Tongue (tissue), 3 donors: ENCODE measurements at places on chromosomes 11 and 22. TPM values are rescaled to one million over a fixed set of nuclear protein-coding genes. Genes with fewer than 3 reads are reported as not detected.

Gene DDIAS
- 3.7 TPM for total RNA-seq

Gene VPREB1
- not detected for total RNA-seq

Gene TRIM49
- total RNA-seq = not detected

Gene DCDC1
- 0.62 TPM for total RNA-seq

GRCh38 chr11:128093689-128094088 is 493.7 kb downstream of the ETS1 start:
- DNase-seq = no peak

- DNase-seq = peak; percentile 83
These were observed 17.5 kb downstream of the CDC45 start for GRCh38 chr22:19497245-19497644.

DNA sequence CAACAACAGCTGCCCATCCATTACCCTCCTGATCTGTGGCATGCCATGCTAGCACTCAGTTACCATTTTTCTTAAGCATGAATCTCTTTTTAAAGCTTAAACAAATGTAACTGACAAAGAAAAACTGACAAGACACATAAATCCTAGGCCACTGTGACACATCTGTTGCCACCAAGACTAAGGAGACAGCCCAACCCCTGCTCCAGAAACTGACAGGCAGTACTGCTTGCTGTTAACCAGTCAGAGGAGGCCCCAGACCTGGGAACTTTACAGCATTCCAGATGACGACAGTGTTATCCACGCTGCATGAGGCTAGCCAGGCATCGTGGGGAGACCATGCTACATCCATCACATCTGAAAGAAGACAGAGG is 33.8 kb downstream of the HIRA start:
- DNase-seq = no peak

DNA sequence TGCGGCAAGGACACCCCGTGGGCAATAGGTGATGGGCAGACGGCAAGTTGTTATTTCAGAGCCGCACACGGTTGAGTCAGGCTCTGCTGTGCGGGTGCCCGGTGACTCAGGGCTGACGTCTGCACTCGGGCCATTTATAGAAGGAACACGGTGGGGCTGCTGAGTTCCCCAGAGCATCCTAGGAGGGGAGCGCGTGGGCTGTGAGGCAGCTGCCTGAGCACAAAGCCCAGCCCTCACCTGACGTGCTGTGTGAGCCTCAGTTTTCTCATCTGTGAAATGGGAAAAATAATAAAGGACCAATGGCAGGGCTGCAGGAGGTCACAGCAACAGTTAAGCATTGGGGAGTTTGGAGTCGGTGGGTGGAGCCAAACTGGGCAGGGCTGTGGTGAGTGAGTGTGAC is 11.3 kb upstream of the RHOD start:
- no peak for DNase-seq

GRCh38 chr11:114478001-114478410 is 38.7 kb downstream of the REXO2 start:
- no peak for DNase-seq

Gene SDHAF2
- 23.7 TPM for total RNA-seq

Gene BARX2
- total RNA-seq = 14.3 TPM

DNA sequence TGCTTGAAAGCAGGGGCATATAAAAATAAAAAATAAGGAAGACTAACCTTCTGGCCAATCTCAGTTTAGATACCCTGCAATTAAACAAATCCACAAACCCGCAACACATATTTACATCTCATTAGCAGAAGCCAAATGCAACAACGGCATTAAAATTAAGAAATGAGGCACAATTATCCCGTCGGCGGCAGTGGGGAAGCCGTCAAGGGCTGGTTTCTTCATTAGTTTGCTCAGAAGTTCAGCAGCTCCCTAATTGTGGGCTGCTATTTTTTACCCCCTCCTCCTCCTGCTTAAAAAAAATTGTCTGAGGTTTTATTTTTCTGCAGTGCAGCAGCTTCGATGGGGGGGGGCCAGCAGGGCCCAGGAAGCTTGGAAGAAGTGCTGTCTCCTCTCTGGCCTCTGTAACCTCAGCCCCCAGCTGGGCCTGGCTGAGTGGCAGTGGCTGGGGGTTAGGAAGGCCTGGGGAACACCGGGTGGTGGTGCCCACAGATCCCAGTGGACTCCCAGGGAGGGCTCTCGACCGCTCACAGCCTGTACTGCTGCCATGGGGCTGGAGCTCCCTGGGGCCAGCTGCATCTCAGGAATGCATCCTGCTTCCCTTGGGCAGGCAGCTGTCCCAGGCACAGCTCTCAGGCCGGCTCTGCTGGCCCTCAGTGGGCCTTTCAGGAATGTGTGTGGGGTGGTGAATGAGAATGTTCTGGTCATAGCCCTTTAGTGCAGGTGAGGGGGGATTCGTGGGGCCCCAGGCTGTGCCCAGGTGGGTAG is 148.7 kb upstream of the B3GAT1 start:
- no peak for DNase-seq

Gene CASP5
- total RNA-seq = not detected

DNA sequence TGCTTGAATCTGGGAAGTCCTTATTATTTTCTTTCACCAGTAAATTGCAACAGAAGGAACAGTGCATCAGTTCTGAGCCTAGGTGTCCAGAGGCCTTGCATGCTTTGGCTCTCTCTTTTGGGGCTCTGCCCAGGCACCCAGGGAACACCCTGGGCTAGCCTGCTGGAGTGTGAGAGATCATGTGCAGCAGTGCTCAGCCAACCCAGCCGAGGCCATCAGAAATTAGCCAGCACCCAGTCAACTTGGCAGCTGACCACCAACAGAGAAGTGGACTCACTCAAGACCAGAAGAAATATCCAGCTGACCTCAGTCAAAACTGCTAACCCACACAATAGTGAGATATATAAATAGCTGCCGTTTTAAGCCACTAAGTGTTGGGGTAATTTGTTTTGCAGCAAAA is 11.2 kb upstream of the P4HA3 start:
- DNase-seq = no peak

Gene NRIP3
- 0.62 TPM for total RNA-seq

GRCh38 chr22:24141586-24141985 is 39.7 kb upstream of the SUSD2 start:
- no peak for DNase-seq

Gene TENM4
- total RNA-seq = 63.7 TPM

GRCh38 chr22:46545086-46545792 is 7.8 kb upstream of the CELSR1 start:
- no peak for DNase-seq

DNA sequence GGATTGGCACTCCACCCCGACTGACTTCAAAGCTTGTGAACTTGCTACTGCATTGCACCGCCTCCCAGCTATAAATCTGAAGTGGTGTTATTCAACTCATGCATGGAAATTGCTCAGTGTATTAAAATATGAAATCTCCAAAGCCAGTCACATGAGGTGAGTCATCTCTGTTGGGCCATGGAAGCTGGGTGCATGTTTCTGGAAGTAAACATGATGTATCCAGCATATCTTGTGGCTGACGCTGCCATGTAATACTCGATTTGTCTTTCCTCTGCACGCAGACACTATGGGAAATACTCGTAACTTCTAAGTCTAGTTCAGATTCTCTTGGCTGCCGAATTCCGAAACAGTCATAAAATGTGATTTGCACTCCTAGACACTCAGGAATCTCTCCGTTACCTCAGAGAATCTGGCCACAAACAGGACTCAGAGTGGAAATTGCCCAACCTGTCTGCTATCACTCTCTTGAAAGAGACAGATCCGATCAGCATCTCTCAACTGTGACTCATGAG is 154.9 kb upstream of the MPPED2 start:
- no peak for DNase-seq

Gene MIEF1
- 16.0 TPM for total RNA-seq

Gene MLC1
- 0.21 TPM for total RNA-seq

- no peak for DNase-seq
These were observed 64.4 kb downstream of the NAV2 start for GRCh38 chr11:19777039-19777376.

DNA sequence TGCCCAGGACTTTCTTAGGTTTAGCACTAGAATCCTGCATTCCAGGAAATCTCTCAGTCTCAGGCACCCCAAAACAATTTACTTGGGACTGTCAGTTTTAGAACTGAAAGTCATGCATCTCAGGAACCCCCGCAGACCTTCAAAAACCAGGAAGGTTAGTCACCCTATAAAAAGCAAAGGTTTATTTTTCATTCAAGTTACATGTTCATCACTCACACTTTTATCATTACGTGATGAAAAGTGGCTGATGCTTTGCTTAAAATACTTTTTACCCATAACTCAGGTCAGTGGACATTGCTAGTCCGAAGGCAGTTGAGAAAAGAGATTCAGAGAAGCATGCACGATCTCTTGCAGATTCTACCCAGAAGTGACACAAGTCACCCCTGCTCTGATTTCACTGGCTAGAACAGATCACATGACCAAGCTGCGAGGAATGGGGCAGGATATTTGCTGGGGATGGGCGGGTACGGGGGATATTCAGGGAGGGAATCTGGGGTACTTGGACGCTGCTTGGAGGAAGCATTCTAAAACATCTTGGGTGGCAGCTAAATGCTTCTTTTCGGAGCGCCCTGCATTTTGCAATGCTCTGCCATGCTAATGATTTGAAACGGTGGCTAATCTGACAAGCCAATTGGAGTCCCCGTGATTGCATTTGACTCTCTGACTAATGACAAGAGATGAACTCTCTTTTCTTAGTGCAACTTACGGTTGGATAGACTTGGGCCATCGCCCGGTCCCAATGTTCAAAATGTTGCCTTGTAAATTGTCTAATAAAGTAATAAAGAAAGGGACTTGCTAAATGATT is 110.2 kb downstream of the MIAT start:
- no peak for DNase-seq

Gene PACSIN3
- total RNA-seq = 263 TPM

- no peak for DNase-seq
These were observed 160.5 kb downstream of the NCAM1 start for GRCh38 chr11:113121746-113122145.

Gene SPI1
- total RNA-seq = 5.0 TPM

Gene BAIAP2L2
- total RNA-seq = not detected

GRCh38 chr11:47995360-47995769 is 15.0 kb downstream of the PTPRJ start:
- DNase-seq = no peak

Gene PRRG4
- total RNA-seq = 5.8 TPM

DNA sequence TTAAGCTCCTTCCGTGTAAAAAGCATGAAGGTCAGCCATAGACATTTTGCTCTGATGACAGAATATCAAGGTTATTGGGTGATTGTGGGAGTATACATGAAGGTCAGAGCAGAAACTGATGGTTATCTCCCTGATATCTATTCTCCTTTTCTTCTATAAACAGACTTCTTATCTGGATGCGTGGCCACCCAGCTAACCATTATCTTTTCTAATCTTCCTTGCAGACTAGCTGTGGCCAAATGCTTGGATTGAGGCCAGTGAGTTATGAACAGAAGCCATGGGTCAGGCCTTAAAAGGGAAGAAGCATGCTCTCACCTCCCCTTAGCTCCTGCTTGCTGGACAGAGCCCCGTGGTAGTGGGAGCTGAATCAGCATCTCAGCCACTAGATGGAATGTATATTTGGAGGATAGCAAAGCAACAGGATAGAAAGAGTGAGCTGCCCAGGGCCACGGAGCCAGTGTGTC is 31.3 kb upstream of the LRRC55 start:
- DNase-seq = peak; percentile 26

DNA sequence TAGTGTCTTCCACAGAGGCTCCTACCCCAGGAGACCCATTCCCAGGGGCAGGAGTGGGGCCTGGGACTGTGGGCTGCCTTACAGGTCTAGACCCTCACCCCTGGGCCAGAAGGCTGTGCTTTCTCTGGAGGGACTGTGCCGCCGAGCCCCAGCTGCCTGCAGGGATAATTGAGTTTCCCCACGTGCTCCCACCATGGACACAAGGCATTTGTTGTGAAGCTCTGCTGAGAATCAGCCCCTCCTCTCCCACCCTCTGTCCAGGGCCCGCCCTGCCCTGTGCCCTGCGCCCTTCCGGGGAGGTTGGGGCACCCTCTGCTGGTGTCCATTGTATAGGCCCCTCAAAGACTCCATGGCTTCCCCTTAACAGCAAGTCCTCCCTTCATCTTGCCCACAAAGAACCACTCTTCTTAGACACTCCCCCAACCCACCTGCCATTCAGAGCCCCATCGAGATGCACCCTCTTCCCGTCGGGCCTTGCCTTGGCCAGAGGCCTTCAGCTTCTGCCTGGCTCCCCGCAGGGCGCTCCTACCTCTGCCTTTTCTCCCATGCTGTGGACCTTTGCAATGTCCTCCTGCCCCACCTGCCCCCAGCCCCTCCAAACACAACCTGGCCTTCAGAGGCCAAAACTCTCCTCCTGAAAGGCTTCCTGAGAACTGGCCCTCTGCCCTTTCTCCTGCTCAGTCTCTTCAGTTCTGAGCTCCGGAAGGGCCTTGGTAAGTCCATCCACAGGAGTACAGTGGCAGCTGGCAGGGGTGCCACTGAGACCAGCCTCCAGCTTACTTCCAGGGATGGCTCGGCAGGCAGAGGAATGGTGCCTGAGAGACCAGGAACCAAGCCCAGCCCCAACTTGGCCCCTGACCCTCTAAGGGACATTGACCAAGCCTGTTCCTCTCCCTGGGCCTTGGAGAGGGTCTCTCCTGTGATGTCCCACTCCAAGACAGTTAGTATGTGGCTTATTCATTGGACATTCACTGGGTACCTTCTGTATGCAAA is 22.4 kb downstream of the DUSP8 start:
- DNase-seq = peak; percentile 25

GRCh38 chr11:765025-765801 is 12.1 kb downstream of the GATD1 start:
- DNase-seq = peak; percentile 61

- DNase-seq = no peak
These were observed 4.9 kb upstream of the FLI1 start for GRCh38 chr11:128688896-128689546.

- DNase-seq = no peak
These were observed 5.2 kb downstream of the DGAT2 start for GRCh38 chr11:75773595-75774353.

Gene IPO7
- total RNA-seq = 144 TPM

Gene GDPD4
- not detected for total RNA-seq

DNA sequence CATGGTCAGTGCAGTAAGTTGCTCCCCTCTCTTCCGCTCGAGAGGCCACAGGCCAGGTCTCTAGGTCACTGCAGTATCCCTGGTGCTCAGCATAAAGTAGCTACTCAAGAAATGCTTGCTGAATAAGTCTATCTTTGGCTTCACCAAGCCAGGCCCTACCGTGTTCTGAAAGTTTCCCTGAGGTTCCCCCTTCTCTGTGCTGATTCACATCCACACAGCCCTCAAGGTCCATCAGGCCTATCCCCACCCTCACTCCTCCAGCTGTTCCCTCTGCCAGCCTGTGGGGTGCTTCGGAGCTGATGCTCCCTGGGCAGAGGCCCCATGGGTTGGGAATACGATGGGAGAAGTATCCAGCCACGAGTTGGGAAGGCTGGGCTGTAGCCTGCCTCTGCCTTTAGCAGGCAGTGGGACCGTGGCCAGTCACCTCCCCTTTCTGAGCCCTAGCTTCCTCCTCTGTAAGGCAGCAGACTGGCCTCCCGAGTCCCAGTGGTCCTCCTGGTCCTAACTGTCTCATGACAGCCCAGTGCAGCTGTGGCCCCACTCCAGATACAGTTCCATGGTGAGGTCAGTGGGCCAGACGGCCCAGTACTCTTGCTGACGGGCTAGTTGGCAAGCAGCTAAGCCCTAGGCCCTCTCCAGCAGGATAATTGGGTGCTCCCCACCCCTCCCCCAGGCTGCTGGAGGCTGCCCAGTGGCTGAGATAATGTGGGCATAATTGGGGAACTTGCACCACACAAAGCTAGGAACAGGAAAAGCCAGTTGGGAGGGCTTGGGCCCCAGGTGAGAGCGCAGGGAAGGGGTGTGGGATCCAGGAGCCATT is 48.2 kb downstream of the NECTIN1 start:
- DNase-seq = peak; percentile 72

- no peak for DNase-seq
These were observed 88.4 kb downstream of the RSF1 start for GRCh38 chr11:77732143-77732542.

- DNase-seq = peak; percentile 62
These were observed 31.6 kb downstream of the CPT1A start for GRCh38 chr11:68810164-68810563.
